ENCODE measurements at places on chromosomes 6 and 20. TPM values are rescaled to one million over a fixed set of nuclear protein-coding genes. Genes with fewer than 3 reads are reported as not detected.

GRCh38 chr6:120478650-120479049 is 855.6 kb downstream of the TBC1D32 start:
- DNase-seq = no peak

DNA sequence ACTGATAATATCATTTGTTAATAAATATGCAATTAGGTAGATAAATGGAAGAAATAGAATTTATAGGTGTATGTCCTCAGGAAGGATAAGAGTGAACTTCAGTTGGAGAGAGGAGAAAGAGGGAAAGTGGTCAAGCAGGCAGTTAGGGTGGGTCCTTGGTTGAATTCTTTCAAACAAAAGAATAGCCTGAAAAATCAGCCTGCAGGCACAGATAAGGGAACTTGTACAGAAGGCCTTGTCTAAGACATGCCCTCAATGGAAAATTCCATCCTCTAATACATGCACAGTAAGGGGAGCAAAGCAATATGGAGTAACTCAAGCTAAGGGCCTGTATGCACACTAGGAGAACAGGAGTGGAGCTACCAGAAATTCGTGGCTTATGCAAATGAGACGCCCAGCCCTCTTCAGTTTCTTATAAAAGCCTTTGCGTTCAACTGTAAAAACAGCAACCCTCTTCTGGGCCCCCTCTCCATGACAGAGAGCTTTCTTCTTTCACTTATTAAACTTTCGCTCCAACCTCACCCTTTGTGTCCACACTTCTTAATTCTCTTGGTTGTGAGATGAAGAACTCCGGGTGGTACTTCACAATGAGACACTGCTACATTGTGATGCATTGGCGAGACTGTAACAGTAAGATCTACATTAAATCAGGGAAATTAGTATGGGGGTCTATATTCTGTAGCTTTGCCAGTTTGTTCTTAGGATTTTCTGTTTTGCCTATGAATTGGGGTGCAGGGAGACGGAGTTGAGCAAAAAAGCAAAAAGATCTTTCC is 147.0 kb downstream of the HS3ST5 start:
- DNase-seq = no peak

Gene HCK
- 2.2 TPM for total RNA-seq

- DNase-seq = no peak
Measured at GRCh38 chr6:138486249-138487101, 12.8 kb downstream of the NHSL1 start.

- no peak for DNase-seq
Measured at GRCh38 chr20:36402708-36403107, 96.6 kb downstream of the DLGAP4 start.

Gene KLHDC3
- 92.4 TPM for total RNA-seq

Gene LRRC73
- not detected for total RNA-seq

GRCh38 chr6:10587656-10588406 is 66.7 kb downstream of the GCNT2 start:
- no peak for DNase-seq

DNA sequence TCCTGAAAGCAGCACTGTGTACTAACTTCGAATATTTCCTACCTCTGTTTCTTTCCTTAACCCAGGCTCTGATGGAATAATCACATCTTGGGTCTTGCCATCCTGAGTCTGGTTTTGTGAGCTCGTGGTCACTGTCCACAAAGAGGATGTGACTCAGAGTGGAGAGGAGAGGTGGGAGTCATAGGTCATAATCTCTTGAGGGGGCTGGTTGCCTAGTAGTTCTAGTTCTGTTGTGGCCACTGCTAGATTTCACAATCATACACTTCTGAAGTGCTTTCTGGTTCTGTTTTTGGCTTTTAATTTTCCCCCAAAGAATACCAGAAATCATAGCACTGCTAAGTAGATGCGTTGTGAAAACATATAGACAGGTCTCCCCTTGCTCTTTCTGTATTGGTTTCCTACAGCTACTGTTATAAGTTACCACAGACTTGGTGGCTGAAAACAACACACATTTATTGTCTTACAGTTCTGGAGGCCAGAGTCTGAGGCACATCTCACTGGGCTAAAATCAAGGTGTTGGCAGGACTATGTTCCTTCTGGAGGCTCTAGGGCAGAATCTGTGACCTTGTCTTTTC is 102.8 kb downstream of the NRSN1 start:
- no peak for DNase-seq

Gene AFG1L
- total RNA-seq = 5.9 TPM

DNA sequence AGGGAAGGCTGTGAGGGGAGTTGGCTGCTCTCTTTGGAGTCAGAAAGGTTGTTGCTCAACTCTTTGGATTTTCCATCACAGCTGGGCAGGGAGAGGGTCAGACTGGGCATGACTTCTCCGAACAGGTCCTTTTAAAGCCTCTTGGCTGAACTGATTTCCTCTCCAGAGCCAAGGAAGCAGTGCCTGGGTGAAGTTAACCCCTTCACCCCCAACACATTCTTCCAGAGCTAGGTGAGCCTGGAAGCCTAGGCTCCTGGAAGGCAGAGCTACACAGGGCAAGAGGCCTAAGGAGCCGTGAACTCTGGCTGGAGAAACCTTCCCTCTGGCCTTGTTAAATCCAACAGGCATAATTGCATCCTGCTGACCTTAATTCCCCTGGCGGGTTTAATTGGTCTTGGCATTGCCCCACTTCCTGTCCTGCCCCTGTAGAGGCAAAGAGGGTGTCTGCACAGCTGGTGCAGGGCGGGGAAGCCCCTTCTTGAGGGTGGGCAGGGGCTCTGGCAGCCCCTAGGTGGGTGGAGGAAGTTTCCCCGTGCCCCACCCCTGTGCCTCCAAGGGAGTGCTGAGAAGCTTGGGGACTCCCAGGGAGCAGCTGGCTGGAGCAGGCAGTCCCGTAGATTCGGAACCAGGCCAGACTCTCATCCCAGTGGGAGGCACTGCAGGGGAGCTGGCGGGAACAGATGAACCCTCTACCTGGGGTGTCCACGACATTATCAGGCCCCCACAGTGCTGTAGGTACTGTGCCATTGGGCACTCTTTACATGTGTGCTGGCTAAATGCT is 3.6 kb upstream of the MYLK2 start:
- DNase-seq = no peak

DNA sequence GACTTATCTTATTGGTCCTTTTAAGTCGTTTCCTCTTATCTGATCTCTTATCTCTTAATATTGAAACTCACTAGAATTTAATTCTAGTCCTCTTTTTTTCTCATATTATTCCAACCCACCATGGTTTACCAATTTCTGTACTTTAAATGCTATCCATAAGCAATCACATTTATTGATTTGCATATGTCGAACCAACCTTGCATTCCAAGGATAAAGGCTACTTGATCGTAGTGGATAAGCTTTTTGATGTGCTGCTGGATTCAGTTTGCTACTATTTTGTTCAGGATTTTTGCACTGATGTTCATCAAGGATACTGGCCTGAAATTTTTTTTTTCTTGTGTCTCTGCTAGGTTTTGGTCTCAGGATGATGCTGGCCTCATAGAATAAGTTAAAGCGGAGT is 7.7 kb downstream of the DEFB125 start:
- no peak for DNase-seq

DNA sequence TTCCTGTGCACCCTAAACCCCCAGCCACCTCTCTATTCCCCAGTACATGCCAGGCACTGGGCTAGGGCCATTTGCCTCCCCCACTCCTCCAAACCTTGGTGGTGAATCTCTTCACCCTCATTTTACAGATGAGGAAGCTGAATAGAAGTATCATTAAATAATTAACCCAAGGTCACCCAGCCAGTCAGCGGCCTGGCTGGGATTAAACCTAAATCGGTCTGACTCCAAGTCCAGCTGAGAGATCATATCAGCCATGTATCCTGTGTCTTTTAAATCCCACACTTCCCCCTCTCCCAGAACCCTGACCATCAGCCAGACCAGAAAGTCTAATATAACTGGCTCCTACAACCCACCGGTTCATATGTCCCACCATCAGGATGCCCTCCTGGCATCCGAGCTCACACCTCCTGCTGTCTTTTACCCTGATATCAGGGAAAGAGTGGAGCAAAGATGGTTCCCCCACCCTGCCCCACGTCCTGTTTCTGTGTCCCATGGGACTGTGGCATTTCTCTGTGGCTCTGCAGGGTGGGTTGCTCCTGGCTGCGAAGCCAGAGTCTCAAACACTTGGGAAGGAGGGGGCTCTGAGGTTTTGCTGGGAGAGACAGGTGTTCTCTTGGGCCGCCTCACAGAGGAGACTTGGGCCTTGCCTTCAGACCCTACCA is 145.3 kb downstream of the VEGFA start:
- DNase-seq = peak; percentile 20

GRCh38 chr6:19603721-19604120 is 233.4 kb upstream of the ID4 start:
- peak; percentile 18 for DNase-seq

DNA sequence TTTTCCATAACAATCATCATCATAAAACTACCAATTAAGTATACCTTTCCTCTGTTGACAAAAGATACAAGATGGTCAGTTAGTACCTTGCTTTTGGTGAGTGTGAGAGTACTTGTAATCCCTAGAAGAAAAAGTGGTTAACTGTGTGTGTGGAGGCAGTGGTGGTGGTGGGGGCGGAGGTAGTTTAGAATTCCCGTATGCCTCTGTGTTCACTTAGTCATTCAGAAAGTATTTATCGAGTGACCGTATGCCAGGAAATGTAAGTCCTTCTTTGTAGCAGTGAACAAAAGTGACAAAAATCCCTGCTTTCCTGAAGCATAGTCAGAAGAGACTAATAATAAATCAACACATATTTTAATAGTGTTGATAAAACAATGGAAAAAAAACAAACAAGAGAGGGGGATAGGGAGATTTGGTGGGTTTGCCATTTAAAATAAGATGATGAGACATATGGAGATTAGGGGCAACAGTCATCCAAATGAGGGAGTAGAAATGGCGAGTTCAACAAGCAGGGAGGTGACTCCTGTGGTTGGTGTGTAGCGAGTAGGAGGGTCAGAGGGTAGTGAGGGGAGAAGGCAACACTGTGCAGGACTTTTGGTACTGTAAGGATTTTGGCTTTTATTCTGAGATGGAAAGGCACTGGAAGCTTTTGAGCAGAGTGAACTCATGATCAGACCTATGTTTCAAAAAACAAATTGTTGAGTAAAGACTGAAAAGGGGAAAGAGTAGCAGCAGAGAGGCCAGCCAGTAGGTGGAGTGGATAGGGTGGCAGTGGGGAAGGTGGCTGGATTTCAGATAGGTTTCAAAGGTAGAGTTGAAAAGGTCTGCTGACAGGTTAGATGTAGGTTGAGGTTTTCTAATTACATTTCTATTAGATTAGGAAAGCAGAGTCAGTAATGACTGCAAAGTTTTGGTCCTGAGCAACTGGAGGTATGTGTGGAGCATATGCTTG is 40.3 kb upstream of the SIM1 start:
- peak; percentile 17 for DNase-seq

- DNase-seq = no peak
Measured at GRCh38 chr6:101502818-101503217, 109.3 kb downstream of the GRIK2 start.

DNA sequence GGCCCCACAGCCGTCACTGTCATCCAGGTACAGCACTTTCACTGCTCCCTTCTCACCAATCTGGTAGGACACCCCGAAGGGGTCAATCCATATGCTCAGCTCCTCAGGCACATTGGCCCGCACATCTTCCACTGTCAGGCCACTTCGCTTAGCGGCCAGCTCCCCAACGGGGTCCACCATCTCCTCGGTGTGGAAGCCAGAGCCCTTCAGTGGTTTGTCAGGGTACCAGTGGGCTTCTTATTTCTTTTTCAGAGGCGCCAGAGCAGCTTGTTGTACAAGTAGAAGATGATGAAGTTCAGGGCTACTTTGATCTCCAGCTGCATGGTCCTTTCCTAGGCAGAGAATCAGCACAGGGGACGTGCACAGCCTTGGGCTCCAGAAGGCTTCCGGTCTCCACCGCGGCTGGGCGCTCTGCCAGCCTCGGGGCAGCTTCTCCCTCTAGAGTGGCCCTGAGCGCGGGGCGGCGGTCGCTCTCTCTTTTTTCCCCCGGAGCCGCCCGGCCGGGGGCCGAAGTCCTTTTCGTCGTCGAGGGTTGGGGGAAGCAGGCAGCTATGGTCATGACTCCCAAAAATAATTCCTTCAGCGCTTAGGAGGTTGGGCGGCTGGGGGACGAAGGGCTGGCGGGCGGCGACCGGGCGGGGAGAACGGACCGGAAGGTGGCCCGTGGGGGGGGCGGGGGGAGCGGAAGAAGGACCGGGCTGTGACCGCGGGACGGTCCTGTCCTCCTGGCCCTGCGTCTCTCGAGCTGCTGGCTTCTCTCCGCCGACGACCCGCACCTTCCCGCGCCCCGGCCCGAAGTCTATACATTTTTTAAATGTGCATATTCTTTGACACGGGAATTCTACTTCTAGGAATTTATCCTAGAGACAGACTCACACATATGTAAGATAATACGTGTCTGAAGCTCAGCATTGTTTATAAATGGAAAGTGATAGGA is 6.5 kb upstream of the ZSCAN9 start:
- peak; percentile 87 for DNase-seq

DNA sequence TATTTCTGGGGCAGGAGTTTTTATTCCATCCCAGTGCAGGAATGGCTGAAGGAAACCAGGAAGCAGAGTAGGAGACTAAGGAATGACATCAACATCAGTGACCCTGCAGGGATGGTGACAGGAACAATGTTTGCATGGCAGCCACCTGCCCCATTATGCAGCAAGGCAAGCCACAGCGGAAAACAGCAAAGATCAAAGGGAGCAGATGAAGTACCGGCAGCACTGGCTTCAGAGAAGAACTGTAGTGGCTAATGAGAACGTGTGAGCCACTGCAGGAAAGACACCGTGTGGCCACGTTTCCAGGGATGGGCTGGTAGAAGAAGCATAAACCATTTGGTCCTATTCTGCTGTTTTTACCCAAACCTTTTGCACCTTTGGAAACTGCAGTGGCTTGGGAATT is 52.9 kb upstream of the TAB2 start:
- DNase-seq = no peak

- no peak for DNase-seq
Measured at GRCh38 chr6:113694278-113695077, 162.7 kb upstream of the MARCKS start.

DNA sequence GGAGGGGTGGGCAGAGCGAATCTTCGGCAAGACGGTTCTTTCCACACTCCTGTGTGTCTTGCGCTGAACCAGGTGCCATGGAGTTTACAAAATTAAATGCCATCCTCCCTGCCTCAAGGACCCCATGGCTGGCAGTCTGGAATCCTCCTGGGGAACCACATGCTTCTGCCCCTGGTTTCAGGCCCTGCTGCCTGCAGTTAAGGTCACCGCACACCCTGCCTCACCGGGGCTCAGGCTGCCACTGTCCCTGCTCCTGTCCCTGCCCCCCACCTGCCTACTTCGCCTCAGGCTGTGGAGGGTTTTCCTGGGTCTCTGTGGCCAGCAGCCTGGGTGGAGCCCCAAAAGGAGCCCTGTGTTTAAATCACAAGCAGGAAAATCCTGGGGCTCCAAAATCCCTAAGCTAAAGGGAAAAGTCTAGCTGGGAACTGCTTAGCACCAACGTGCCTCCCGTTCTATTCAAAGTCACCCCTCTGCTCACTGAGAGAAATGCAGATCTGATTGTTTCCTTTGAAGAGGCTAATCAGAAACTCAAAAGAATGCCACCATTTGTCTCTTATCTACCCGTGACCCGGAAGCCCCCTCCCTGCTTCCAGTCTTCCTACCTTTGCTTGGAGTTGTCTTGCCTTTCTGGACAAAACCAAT is 10.6 kb upstream of the TTLL2 start:
- no peak for DNase-seq
